ENCODE measurements at places on chromosomes 1 and 21.

DNA sequence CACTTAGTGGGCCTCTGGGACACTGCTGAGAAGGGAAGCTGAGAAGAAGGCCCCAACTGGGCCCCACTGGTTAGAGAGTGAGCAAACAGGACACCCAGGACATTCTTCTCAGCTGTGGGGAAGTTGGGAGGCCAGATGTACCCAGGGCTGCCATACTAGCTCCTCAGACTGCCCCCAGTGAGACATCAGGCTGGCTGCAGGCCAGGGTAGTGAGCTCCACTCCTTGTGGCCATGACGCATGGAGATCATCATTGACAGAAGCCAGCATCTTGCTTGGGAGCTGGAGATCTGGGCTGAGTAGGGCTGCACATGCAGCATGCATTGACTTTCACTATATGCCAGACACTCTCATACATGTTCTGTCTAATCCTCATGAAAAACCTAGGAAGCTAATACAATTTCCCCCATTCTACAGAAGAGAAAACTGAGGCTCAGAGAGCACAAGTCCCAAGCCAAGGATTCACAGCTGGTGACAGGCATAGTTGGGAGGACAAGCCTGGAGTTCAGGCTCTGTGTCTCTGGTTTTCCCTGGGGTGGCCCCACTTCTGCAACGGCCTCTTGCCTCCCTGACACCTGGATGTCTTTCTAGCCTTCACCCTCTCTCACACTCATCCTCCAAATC is 24.1 kb upstream of the MYCL start:
- no peak for DNase-seq

DNA sequence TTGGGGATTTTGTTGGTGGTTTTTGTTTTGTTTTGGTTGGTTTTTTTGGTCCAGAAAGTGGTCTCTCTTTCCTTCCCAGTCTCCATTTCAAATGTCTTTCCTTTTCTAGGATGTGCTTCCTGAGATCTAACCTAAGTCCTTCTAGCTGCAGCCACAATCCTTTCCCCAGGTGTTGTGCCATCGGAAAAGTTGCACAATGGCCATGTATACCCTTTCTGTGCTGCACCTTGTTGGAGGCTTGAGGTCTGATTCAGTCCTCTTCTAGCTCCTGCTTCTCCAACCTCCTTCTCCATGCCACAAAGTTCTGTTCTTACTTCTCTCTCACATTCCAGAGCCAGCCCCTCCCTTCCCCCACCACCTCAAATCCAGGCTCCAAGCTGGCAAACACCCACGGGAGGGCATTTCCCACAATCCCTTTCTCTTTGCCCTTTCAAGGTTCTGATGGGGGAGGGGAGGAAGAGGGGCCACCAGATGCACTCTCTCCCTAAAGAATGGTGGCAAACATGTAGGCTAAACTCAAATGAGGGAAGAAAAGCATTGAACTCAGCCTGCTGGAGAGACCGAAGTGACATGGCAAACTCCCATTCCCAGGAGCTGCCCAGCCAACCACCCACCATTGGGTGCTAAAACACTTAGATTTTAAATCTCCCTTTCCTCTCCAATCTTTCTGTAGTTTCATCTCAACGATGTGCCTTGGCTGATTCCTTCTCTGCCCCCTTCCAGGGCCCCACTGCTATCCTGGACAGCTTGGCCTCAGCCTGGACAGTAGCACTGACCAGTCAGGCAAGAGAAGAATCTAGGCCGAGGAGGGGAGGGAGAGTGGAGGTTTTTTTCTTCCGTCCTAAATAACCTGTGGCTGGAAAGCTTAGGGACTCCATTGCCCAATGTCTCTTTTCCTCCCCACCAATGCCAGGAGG is 2.9 kb downstream of the KCNJ10 start:
- DNase-seq, result no peak

DNA sequence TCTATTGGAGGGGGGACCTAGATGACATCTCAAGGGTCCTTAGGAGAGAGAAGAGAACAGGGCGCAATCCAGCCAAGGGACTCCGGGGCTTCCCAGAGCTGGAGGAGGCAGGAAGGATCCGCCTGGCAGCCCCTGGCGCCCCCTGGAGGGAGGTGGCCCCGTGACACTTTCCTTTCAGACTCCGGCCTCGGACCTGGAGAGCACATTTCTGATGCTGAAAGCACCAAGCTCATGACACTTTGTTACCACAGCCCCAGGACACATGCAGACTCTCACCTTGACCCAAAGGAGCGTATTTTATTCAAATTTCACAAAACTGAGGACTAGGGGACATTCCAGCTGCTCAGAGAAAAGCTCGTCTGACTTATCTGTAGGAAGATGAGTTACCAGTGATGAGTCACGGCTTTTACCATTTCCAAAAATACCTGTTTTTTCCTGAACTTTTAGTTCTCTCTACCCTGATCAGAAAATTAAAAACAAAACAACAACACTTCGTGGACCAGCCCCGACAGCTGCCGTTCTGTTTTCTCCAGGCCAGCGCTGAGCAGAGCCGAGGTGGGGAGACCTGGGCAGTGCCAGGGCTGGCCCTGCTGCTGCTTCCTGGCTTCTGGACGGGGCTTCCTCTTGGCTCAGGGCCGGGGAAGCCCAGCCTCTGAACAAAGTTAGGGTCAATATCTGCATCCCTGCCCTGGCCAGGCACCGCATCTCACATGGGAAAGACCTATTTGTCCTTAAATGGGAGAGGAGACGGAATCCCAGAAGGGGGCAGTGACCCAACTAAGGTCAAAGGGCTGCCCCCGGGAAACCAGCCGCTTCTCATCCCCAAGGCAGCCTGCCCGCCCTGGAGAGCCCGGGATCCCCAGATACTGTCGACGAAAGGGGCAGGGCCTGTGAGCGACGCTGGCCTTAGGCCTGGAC is 21.6 kb upstream of the POFUT2 start:
- DNase-seq, result peak; percentile 83

GRCh38 chr1:53606197-53606596 is 132.8 kb downstream of the GLIS1 start:
- DNase-seq, result peak; percentile 77
